ENCODE measurements at places on chromosomes 11 and 22. TPM values are rescaled to one million over a fixed set of nuclear protein-coding genes. Genes with fewer than 3 reads are reported as not detected.
A peak's percentile ranks its signal among the peaks of the same experiment; 100 is the strongest.

DNA sequence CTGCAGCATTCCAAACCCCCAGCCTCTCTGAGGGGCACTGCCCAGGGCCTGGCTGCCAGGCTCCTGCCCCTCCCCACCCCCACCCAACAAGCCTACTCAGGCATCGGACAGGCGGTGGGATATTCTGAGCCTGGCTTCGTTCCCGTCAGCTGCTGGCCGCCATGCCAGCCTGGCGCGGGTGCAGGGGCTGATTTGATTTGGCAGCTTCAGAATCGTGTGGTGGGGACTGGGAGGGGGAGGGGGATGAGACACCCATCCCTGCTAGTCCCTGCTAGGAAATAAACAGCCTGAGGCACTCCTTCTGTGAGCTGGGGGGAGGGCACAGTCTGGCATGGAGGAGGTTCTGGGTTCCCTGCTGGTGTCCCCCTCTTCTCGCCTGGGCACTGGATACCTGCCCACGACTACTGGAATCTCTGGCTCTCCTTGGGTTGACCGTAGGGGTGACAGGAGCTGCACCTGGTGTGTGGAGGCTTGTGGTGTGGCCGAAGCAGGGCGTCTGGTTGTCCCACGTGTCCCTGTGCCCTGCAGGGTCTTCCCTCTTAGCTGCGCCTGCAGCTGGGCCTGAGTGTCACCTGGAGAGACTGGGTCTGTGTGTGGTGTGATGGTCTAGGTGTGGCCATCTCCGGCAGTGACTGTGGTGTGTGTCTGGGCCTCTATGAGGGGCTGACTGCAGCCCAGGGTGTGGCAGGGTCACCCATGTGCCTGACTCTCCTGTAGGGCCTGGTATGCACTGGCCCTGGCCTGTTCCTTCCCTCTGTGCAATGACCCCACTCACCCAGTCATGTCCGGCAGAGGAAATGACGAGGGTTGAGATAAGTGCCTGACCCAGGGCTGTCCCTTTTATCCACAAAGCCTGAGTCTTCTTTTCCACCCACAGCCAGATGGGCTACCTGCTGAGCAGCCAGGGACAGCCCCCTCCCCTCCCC, 42.2 kb downstream of the PDE2A start:
- H3K4me3 ChIP-seq: no peak overlapping the region
- H3K36me3 ChIP-seq: no peaks in the 10 kb centered on the region
- H3K27me3 ChIP-seq: no peaks in the 10 kb centered on the region
- no peak overlapping the region for H3K27ac ChIP-seq

The KRTAP5-9 gene
- not detected for total RNA-seq

DNA sequence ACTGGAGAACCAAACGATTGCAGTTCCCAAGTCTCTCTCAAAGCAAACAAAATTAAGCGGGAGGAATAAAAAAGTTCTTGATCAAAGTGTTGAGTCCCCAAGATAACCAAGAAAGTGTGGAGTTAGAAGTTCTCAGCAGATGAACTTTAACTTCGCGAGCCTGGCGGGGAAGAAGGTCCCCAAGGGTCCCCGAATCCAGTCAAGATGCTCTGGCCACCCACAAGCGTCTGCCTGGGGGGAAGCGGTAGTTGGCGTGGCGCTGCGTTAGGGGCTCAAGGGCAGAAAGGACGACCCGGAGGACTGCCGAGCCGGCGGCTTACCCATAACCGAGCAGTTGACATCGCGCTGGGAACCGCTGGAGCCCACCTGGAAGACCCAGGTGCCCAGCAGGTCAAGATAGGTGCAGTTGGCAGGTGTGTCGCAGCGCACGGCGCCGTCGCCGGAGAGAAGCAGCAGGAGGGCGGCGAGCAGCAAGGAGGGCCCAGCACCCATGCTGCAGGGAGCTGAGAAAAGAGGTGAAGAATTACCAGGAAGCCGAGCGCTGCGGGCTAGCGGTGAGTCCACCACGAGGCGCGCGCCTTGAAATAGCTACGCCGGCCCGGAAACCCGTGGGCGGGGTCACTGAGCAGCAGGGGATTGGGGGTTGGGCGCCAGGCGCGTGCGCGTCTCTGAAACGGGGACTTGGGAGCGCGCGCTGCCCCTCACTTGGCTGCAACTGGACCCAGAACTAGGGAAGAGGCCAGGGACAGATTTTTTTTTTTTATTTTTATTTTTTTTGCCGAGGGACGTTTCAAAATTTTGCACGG, at the start of gene CTSC:
Gene CTSC (minus strand): TSS at position 556 of the 806 bp plus-strand sequence. CDS start 64 bp downstream, at position 492.
- peaks cover 56% of the 10 kb centered on the region for H3K4me1 ChIP-seq
- no peaks in the 10 kb centered on the region for H3K27me3 ChIP-seq
- peak; percentile 88 for DNase-seq
- peak within 1 kb of the TSS; percentile 73 for H3K27ac ChIP-seq
- peak within 1 kb of the TSS; percentile 85 for H3K4me3 ChIP-seq

DNA sequence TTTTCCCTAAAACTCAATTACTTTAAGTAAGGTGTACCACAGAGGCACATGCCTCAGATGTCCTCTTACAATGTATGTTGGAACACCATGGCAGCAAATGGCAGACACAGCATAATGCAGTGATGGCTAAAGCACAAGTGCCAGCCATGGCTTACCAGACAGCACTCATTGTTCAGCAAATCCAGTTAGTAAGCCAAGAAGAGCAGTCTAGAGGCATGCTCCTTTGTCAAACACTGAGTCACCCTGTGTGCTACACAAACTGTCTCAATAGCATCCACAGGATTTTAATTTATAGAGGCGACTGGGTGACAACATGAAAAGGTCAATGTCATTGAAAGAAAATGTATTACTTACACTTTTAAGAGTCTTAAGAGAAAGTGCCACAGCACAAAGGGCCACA, 140.6 kb downstream of the KCNA4 start:
- no peaks in the 10 kb centered on the region for H3K4me1 ChIP-seq
- no peak overlapping the region for H3K4me3 ChIP-seq
- no peaks in the 10 kb centered on the region for H3K36me3 ChIP-seq
- no peak for DNase-seq

The RASSF10 gene
- not detected for total RNA-seq

GRCh38 chr11:11618973-11619435, 2.8 kb downstream of the GALNT18 start:
- DNase-seq: no peak
- H3K4me1 ChIP-seq: peaks cover 5% of the 10 kb centered on the region
- H3K36me3 ChIP-seq: no peaks in the 10 kb centered on the region

- no peak for DNase-seq
- H3K4me1 ChIP-seq: no peaks in the 10 kb centered on the region
- no peaks in the 10 kb centered on the region for H3K27me3 ChIP-seq
- H3K36me3 ChIP-seq: no peaks in the 10 kb centered on the region
- no peak overlapping the region for H3K4me3 ChIP-seq
Measured at GRCh38 chr22:27699383-27700019, 102.1 kb downstream of the MN1 start.

The IGSF9B gene
- 36.0 TPM for total RNA-seq

The ARHGAP1 gene
- total RNA-seq: 61.3 TPM

The BIK gene
- 2.7 TPM for total RNA-seq

DNA sequence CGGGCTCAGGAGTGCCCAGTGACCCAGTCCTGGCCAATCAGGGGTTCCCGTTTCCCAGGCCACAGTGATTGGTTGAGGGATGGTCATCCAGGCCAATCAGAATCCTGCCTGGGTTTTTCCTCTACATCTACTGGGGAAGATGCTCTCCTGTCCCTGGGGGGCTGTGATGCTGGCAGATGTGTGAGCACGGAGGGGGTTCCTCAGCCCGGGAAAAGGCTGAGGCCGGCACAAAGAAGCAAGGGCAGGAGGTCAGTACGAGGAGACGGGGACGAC, 171.2 kb downstream of the CTTN start:
- H3K4me3 ChIP-seq: no peak overlapping the region
- H3K4me1 ChIP-seq: no peaks in the 10 kb centered on the region
- H3K36me3 ChIP-seq: no peaks in the 10 kb centered on the region
- DNase-seq: no peak
- no peak overlapping the region for H3K27ac ChIP-seq
- H3K27me3 ChIP-seq: no peaks in the 10 kb centered on the region

- no peaks in the 10 kb centered on the region for H3K4me1 ChIP-seq
- H3K27me3 ChIP-seq: no peaks in the 10 kb centered on the region
- no peaks in the 10 kb centered on the region for H3K36me3 ChIP-seq
- no peak overlapping the region for H3K27ac ChIP-seq
- no peak for DNase-seq
Measured at GRCh38 chr11:55497068-55497467, 57.2 kb upstream of the OR4C15 start.

The SCGB1A1 gene
- total RNA-seq: not detected

DNA sequence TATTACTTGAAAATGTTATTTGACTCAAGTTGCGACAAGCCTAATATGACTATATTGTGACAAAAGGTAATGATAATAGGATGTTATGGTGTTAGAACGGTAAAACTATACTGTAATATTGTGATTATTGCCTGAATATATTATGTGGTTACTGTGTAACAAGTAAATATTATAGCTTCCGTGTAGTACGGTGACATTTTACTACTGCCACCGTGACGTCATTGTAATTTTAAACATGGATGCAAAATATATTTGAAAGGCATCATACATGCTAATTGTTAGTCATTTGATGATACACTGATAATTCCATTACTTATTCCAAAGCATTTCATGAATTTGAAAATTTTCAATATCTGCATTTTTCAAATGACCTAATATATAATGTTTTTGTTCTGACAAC, 2.5 kb downstream of the ELP4 start:
- no peak for DNase-seq
- no peaks in the 10 kb centered on the region for H3K36me3 ChIP-seq
- H3K4me1 ChIP-seq: peaks cover 28% of the 10 kb centered on the region
- H3K27ac ChIP-seq: no peak overlapping the region
- H3K27me3 ChIP-seq: no peaks in the 10 kb centered on the region
- no peak overlapping the region for H3K4me3 ChIP-seq

The CASP5 gene
- total RNA-seq: not detected

DNA sequence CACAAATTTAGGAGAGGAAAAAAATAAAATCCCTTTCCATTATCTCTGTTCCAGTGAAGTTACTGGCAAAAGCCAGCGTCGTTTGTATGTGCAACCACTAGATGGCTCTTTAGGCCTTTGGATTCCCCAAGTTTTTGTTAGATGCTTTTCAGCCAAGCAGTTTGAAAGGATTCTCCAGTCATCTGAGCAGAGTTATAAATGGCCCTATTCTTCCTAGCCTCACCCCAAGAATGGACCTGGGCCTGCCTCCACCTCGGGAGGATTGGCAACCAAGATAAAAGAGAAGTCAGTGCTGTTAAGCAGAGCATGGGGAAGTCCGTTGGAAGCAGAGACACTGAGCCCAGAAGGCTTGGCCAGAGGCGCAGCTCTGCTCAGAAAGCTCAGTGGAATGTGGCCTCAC, 15.4 kb downstream of the FAM181B start:
- H3K27me3 ChIP-seq: no peaks in the 10 kb centered on the region
- H3K27ac ChIP-seq: no peak overlapping the region
- no peaks in the 10 kb centered on the region for H3K36me3 ChIP-seq
- no peak overlapping the region for H3K4me3 ChIP-seq

DNA sequence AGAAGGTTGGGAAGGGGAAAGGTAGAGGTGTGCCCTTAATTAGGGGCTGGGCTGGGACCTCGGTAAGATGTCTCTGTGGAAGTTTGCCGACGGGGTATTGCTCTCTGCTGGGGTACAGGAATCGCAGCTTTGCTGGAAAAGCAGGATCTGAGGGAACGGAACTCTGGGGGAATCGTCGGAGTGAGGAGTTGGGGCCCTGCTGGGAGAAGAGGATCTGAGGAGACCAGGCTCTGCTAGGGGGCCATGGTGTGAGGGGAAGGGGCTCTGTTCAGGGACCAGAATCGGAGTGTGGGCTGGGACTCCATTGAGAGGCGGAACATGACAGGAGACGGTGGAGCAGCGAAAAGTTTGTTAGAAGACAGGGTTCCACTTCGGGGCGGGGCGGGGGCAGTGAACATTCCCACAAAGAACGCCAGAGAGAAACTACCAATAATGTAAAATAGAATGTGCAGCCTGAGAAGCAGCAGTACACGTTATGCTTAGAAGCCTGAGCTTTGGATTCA, 456 bp downstream of the AAMDC start:
- no peaks in the 10 kb centered on the region for H3K36me3 ChIP-seq
- H3K4me3 ChIP-seq: peak overlapping the region; percentile 96
- H3K4me1 ChIP-seq: peaks cover 39% of the 10 kb centered on the region
- H3K27me3 ChIP-seq: no peaks in the 10 kb centered on the region
- H3K27ac ChIP-seq: peak overlapping the region; percentile 88

DNA sequence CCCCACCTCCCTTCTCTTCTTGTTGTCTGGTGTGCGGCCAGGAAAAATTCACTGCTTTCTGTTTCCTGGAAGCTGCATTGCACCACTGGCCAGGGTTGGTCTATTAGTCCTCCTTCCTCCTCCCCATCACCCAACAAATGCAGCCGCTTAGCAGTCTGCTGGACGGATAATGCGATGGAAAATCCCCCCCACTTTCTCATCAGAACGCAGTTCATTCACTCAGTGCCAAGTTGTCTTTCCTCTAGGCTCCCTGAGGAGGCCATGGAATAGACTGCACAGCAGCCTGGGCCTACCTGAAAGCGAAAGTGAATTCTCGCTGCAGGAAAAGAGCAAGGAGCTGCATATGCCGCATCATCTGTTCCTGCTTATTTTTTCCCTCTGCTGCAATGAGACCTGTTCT, 513.6 kb downstream of the METTL15 start:
- H3K4me1 ChIP-seq: no peaks in the 10 kb centered on the region
- DNase-seq: no peak
- H3K36me3 ChIP-seq: no peaks in the 10 kb centered on the region

GRCh38 chr11:129643031-129643721, 172.5 kb upstream of the TMEM45B start:
- no peak overlapping the region for H3K27ac ChIP-seq
- no peak overlapping the region for H3K4me3 ChIP-seq
- no peaks in the 10 kb centered on the region for H3K4me1 ChIP-seq
- DNase-seq: no peak

The RAG1 gene
- total RNA-seq: 1.0 TPM

DNA sequence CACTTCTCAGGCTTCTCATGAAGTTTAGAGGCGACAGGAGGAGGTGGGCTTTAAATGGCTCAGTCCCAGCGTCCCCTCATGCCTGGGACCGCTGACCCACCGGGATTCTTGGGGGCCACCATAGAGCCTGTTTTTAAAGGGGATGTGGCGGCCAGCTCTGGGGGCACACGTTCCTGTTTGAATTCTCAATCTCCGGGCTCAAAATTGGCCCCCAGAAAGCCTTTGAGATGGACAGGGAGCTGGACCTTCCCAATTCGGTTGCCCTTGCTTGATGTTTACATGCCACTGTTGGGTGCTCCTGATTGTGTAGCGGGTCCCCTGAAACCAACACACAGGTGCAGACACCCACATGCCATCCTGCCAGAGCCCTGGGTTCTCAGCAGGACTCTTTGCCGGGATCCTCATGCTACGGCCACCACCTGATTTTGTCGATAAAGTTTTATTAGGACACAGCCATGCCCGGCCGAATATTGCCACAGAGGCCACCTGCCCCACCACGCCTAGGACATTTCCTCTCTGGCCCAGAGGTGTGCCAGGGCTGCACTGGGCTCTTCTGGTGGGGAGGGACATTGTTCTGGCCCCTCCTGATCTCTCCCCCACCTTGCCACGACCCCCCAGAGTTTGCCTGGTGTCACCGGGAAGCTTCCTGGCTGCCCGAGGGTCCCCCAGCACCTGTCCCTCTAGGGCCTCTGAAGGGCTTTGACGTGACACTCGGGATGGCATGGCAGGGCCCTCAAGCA, 71.6 kb downstream of the KCNQ1 start:
- no peak overlapping the region for H3K4me3 ChIP-seq
- no peak for DNase-seq
- H3K27ac ChIP-seq: no peak overlapping the region
- H3K36me3 ChIP-seq: no peaks in the 10 kb centered on the region
- H3K4me1 ChIP-seq: no peaks in the 10 kb centered on the region

- H3K4me3 ChIP-seq: peak overlapping the region; percentile 61
- peak; percentile 98 for DNase-seq
- H3K27ac ChIP-seq: peak overlapping the region; percentile 75
- peaks cover 27% of the 10 kb centered on the region for H3K4me1 ChIP-seq
- H3K27me3 ChIP-seq: no peaks in the 10 kb centered on the region
Measured at GRCh38 chr22:46674367-46674781, 54.2 kb downstream of the GRAMD4 start.

GRCh38 chr11:64665411-64665821, 57.6 kb downstream of the NRXN2 start:
- DNase-seq: no peak
- H3K4me3 ChIP-seq: no peak overlapping the region
- H3K27ac ChIP-seq: no peak overlapping the region
- H3K36me3 ChIP-seq: no peaks in the 10 kb centered on the region
